ENCODE measurements at places on chromosomes 3 and 15. TPM values are rescaled to one million over a fixed set of nuclear protein-coding genes. Genes with fewer than 3 reads are reported as not detected.

The XCR1 gene
- total RNA-seq: 0.20 TPM

The LMAN1L gene
- total RNA-seq: 0.55 TPM

The ARPIN gene
- total RNA-seq: 45.8 TPM

The SLC27A2 gene
- 27.8 TPM for total RNA-seq

- no peak for DNase-seq
These were observed 49.7 kb downstream of the PDHB start for GRCh38 chr3:58383904-58384303.

- DNase-seq: no peak
These were observed 71.1 kb upstream of the SLC24A5 start for GRCh38 chr15:48049736-48050135.

DNA sequence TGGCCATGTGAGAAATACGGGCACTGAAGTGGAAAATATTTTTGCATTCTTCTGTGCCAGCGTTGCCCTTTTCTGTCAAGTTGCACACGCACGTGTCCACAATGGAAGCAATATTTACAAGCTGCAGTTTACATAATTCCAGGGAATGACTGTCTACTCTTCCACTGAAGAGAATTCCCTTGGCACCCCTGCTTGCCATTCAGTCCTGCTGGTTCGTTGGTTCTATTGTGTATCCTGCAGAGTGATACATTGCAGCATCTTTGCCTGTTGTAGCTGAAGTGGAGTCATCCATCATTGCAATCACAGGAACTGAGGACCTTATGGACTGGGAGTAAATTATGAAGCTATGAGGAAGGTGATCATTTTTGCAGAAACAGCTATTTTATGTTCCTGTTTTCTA lies 759.4 kb downstream of the ROBO2 start:
- DNase-seq: no peak

- no peak for DNase-seq
These were observed 33.9 kb upstream of the MEIS2 start for GRCh38 chr15:37134244-37134643.

DNA sequence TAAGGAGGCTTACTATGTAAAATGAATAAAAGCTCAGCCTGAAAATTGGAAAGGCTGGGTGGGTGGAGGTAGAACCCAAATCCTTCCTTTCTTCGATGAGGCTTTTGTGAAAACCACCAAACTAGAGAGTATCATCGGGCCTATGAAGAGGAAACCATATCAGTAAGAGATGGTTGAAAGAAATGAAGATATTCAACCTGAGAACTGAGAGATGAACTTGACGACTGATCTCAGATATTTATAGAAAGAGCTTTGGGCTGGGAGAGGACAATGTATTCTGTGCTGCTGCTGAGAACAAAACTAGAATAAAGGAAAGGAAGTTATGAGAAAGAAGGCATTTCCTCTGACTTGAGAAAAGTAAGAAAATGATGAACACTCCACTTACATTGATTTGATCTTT lies 236.6 kb downstream of the KCNH8 start:
- DNase-seq: no peak

GRCh38 chr3:131075632-131076328 lies 49.1 kb downstream of the NEK11 start:
- no peak for DNase-seq

GRCh38 chr3:45664578-45664977 lies 24.6 kb upstream of the SACM1L start:
- DNase-seq: no peak

DNA sequence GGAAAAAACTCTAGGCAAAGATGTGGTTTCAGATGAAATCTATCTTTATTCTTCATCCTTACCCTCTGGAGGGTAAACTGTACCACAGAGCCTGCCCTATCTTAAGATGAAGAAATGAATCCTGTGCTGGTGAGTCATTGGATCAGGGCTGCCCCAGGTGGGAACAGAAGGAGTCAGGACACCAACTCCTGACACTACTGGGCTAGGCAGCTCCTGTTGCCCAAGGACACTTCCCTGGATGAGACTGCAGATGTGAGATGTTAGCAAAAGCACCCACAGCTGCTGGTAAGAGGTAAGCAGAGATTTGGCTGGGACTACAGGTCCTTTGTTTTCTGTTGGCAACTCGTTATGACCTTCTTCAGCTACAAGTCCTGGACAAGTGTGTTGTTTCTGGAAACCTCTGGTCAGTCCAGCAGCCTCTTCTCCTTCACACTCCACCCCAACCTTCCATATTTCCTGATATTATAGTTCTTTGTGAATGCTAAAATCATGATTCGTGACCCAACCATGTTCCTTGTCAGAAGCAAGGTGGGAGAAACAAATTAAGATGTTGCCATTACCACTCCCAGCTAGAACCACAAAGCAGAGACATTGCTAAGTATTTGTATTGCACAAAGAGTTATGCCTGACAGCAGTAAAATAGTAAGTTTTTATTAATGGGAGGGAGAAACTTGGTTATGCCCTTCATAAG lies 104.2 kb upstream of the TGFBR2 start:
- no peak for DNase-seq

DNA sequence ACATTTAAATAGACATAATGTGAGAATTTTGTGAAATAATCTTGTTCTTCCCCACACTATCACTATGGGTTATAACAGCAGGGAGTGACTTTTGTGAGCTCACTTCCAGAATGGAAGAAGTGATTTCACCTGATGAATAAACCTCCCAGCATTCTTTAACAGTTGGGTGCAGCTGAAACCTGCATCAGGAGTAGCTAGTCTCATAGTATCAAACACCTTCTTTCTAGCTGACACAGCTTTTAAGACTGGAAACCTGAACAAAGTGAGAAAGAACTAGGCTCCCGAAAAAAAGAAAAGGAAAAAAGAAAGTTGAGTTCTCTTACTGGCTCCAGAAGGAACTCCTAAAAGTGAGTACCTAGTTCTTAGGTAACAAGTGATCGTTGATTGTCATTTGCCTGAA lies 61.1 kb upstream of the UNC13C start:
- no peak for DNase-seq

- no peak for DNase-seq
These were observed 60.7 kb downstream of the GSK3B start for GRCh38 chr3:120033596-120033995.

- DNase-seq: no peak
These were observed 47.0 kb upstream of the GK5 start for GRCh38 chr3:142272200-142272891.
